ENCODE measurements at places on chromosomes 4 and X. TPM values are rescaled to one million over a fixed set of nuclear protein-coding genes. Genes with fewer than 3 reads are reported as not detected.

GRCh38 chrX:132033166-132033565, 10.1 kb downstream of the STK26 start:
- no peak for DNase-seq

The FHDC1 gene
- total RNA-seq: 3.8 TPM

DNA sequence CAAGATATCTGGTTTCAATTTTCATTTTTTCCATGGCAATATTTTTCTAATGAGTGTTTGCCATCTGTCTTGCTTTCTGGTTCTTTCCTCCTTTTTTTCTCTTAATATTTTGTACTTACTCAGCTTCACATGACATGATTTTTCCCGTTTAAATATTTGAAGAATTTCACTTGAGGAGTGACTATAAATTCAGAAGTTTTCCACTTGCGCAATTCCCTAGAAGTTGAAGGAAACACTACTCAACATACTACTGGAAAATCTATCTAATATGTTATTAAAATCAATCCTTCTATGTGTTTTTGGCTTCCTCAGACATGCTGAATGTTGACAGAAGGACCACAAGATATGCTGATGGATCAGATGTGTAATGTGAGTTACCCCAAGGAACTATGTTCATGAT, 36.8 kb upstream of the BANK1 start:
- no peak for DNase-seq

DNA sequence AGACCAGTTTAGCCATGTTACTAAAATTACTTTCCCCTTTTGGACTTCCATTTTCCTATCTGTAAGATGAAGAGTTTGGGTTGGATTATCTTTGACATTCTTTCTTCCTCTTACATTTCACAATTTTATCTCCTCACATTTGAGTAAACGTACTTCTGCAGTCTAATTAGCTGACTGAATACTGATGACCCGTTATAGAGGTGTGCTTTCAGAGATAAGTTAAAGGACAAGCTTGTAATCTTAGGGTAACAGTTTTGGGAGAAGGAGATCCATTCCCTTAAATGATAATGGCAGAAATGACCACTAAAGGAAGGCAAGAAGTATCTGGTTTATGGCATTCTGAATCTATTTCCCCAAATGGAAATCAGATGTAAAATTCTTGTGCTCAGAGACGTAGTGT, 222.6 kb upstream of the FTHL17 start:
- no peak for DNase-seq

- DNase-seq: no peak
Observed at GRCh38 chrX:41332408-41333002, 1.5 kb upstream of the DDX3X start.

- DNase-seq: no peak
Observed at GRCh38 chr4:53461244-53461643, 83.8 kb downstream of the FIP1L1 start.

The RFC1 gene
- 51.8 TPM for total RNA-seq

DNA sequence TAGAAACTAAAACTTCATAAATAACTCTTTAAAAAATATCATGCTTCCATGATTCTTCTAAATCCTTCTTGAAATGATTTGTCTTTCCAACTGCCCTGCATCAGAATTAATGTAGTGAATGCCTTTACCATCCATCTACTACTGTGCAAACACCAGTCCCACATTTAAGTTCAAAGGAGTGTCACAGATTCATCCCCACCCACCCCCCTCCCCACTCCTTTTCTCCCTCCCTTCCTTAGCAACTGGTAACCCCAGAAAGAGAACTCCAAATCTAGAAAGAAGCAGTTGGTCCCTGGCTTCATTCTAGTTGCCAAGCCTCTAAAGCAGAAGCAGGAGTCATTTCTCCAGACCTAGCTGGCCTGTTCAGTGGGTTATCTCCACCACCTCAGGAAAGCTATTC, at the start of gene PRR32:
Gene PRR32, plus strand, starts transcription at position 301 of the 400 bp plus-strand sequence. CDS start 115 bp downstream, outside the sequence.
- DNase-seq: no peak

- DNase-seq: no peak
Observed at GRCh38 chr4:81566161-81566591, 94.5 kb upstream of the RASGEF1B start.

DNA sequence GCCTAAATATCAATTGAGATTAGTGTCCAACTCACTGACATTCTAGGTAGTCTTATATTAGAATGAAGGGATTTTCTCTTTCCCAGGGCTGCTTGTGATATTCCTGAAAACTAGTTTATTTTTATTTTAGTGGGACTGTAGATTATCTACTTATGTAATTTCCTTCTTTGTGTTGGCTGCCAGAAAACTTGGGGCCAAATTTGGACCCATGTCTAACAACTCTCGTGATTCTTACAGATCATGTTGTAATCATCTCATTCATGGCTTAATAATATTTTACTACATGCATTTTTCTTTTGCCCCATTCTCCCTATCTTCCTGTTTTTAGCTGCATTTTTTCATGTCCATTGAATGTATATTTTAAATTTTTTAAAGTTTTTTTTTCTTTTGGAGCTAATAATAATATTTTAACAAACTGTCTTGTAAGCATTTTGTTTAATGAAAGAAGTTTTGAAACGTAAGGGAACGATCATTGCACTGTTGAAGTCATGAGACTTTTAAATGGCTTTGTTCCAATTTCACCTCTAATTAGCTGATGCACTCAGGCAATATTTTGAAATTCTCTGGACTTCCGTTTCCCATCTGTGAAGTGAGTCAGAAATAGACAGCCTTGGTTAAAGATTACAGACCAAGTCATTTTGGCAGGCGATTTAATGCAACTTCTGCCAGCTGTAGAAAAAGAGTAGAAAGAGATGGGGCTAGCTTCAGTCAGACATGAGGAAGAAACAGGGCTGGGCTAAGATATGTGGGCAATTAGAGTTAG, 14.3 kb upstream of the TDO2 start:
- no peak for DNase-seq

The SPIN4 gene
- 9.8 TPM for total RNA-seq

DNA sequence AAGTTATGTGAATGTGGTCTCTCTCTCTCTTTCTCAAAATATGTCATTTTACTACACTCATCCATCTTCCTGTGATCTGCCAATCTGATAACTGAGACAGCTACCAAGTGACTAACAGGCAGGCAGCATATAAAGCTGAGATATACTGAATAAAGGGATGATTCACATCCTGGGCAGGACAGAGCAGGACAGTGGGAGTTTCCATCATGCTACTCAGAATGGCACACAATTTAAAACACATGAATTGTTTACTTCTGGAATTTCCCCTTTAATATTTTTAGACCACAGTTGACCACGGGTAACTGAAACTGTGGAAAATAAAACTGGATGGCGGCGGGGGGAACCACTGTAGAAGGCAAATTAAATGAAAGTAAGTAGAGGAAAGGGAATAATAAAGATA, 58.6 kb upstream of the DCTD start:
- peak; percentile 42 for DNase-seq

The MED12 gene
- total RNA-seq: 18.1 TPM

- DNase-seq: no peak
Observed at GRCh38 chr4:9979101-9979701, 42.1 kb downstream of the SLC2A9 start.

DNA sequence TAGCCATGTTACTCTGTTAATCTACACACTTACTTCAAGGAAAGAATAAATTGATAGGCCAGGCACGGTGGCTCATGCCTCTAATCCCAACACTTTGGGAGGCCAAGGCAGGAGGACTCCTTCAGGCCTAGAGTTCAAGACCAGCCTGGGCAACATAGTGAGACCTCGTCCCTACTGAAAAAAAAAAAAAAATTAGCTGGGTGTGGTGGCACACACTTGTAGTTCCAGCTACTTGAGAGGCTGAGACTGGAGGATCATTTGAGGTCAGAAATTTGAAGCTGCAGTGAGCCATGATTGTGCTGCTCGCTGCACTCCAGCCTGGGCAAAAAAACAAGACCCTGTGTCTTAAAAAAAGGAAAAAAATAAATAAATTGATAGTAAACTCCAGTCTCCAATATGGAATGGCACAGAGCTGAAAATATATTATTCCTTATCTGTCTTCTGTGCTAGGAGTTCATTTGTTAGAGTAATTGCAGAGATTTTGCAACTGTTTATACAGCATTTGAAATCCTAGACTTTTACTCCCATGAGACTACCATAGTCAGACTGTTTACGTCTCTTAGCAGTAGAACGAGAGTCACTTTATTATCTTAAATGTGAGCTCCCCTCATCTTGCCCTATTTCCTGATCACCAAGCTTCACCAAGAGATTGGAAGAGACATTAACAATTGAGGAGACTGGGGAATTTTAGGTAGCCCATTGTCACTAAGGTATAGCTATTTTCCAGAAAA, 18.8 kb upstream of the TMEM131L start:
- DNase-seq: no peak

DNA sequence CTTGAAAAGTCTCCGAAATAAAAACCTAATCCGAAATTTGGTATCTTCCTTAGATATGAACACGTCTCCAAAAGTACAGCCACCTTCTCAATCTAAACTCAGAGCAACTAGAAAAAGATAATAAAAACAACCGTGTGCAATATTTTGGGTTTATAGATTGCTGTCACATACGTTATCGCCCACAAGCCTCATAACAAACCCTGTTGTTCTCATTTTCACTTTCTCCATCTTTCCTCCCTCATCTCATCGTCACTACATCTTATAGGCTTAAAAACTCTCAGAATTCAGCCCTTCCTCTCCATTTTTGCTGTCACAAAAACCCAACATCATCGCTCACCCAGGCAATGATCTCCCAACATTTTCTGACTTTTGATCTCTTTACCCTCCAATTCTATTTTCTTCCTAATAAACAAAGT, 448 bp upstream of the SCFD2 start:
- DNase-seq: no peak

DNA sequence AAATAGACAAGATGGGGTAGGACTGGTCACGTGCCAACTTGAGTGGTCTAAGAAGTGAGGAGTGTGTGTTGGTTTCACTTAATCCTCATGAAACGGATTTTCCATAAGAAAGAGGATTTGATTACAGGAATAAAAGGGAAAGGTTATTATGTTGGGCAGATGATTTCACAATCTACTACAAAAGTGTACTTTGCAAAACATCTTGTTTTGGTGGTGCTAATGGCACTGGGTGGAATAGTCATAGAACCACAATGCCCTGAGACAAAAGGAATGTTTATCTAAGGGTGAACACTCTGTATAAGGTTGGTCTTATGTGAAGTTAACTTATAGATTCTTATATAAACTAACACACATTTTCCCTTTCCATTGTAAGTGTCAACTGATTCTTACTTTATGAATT, 45.6 kb downstream of the GLUD2 start:
- DNase-seq: no peak

The DMP1 gene
- total RNA-seq: 0.02 TPM

GRCh38 chr4:75135068-75135825, 202.3 kb downstream of the PARM1 start:
- DNase-seq: no peak

DNA sequence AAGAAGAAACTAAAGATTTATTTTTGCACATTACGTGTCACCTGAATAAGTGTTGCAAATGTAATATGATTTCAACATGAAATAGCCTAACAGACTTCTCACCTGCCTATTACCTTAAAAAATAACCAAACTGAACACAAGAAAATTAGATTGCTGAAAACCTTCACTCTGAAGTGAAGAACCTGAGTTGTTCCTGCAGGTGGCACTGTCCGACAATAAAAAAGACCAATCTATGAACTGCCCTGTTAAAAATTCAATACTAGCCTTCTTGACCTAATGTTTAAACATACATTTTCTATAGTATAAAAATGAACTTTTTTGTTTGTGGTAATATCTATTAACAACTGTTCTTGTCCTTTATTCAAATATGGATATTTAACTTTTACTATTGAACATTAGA, 69.2 kb upstream of the PNPLA4 start:
- peak; percentile 38 for DNase-seq

GRCh38 chr4:74624351-74625151, 169.8 kb downstream of the BTC start:
- peak; percentile 66 for DNase-seq

The ACE2 gene
- total RNA-seq: 0.12 TPM

The BEND2 gene
- not detected for total RNA-seq

DNA sequence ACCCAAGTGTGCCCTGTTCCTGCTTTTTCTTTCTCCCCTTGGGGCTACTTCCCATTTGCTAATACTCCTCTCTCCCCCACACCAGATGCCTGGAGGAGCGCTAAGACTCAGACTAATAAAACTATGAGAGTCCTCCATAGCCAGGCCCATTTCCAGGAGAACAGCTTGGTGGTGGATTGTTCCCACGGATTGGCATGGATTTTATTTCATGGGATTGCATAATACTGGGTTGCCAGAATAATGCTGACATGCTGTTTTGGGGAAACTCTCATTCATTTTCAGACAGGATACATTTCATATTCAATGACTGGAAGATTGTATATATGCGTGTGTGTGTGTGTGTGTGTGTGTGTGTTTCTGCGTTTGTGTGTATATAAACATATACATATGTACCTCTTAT, 447.5 kb upstream of the PITX2 start:
- DNase-seq: no peak

DNA sequence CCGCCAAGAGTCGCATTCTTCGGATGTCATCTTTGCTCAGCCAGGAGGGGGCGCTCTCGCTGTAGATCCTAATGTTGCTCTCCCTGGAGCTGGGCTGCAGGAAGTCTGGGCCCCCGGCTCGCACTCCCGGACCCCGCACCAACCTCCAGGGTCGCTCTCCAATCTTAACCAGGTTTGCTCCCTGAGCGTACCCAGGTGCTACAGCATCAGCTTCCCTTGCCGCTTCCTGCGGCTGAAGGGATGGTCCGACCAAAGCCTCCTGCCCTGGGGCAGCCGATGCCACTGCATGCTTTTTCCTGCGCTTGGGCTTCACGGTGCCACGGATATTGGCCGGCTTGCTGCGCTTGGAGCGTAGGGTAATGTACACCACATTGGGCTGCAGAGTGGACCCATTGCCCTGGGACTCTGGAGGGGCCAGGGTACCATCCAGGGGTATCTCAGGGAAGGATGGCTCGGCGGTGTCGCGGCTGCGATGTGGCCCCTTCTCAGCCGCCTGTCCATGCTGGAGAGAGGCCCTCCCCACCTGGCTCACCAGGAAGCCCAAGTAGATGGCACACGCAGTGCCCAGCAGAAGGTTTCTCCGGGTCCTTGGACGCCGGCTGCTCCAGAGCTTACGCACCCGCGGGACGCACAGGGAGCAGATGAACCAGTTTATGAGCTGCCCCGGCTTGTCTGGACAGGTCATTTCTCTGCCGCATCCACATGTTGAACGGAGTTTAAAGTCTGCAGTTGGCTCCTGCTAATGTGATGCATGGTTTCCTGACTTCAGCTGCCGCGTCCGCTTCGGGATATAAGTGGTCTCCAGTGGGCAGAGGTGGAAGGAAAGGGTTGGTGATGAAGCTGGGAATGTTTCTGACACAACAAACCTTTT, 1.9 kb downstream of the GASK1B start:
- DNase-seq: no peak

The RS1 gene
- total RNA-seq: not detected

GRCh38 chr4:114386637-114387233, 211.9 kb upstream of the UGT8 start:
- peak; percentile 23 for DNase-seq

The CSAG1 gene
- total RNA-seq: not detected

- no peak for DNase-seq
Observed at GRCh38 chrX:42996861-42997260, 218.9 kb upstream of the PPP1R2C start.

The KCNIP4 gene
- total RNA-seq: not detected

The GAB3 gene
- 0.20 TPM for total RNA-seq

- DNase-seq: no peak
Observed at GRCh38 chrX:38109042-38109898, 102.9 kb downstream of the SYTL5 start.

The GPR34 gene
- 0.17 TPM for total RNA-seq

Data from NCI-H460 (cell line).